Renal cortex interstitium (tissue), 15 donors: ENCODE measurements at places on chromosomes 1 and 21.

DNA sequence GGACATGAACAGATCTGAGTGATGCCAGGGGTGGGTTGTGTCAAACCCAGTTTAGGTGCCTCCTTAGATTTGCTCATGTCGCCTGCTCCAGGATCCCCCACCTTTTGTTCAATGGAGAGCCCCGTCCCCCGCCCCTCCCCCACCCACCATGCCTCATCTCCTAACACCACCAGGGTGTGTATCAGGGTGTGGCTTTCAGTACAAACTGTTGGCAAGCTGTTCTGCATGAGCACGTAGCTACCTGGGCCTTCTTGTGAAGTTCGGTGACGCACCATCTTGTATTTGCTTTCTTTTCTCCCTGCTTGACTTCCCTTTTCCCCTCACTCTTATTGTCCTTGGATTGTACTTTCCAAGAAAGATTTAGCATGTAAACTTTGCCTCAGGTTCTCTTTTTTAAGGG lies 94.8 kb downstream of the EBNA1BP2 start:
- DNase-seq: no peak

- no peak for DNase-seq
Measured at GRCh38 chr1:82700476-82700875, 899.7 kb downstream of the ADGRL2 start.

GRCh38 chr1:156654700-156655099 lies 12.8 kb downstream of the BCAN start:
- no peak for DNase-seq

- DNase-seq: no peak
Measured at GRCh38 chr1:80640978-80641377, 1159.8 kb upstream of the ADGRL2 start.

DNA sequence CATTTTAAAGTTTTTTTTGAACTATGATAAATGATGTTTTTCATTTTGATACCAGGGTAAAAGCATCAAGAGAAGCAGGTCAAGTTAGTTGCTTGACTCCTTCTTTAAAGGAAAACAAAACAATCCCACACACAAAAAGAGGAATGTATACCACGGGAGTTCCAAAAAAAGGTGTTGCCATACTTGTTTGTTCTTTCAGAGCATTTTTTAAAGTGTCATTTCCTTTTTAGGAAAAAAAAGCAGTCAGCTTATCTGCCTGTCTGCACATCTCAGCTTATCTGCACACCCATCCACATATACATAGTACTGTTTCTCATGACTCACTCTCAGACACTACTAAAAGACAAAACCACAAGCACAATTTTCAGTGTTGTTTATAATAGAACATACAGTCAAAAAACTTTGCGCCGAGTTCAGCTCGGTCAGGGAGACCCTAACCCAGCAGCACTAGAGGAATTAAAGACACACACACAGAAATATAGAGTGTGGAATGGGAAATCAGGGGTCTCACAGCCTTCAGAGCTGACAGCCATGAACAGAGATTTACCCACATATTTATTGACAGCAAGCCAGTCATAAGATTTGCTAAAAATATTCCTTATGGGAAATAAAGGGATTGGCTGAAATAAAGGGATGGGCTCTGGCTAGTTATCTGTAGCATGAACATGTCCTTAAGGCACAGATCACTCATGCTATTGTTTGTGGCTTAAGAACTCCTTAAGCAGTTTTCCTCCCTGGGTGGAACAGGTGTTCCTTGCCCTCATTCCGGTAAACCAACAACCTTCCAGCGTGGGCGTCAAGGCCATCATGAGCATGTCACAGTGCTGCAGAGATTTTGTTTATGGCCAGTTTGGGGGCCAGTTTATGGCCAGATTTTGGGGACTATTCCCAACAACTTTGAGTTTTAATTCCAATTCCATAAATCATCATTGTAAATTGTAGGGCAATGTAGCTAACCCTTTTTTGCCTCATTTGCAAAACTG lies 11.4 kb upstream of the MNDA start:
- DNase-seq: no peak

GRCh38 chr1:186016856-186017255 lies 282.7 kb downstream of the HMCN1 start:
- DNase-seq: no peak

DNA sequence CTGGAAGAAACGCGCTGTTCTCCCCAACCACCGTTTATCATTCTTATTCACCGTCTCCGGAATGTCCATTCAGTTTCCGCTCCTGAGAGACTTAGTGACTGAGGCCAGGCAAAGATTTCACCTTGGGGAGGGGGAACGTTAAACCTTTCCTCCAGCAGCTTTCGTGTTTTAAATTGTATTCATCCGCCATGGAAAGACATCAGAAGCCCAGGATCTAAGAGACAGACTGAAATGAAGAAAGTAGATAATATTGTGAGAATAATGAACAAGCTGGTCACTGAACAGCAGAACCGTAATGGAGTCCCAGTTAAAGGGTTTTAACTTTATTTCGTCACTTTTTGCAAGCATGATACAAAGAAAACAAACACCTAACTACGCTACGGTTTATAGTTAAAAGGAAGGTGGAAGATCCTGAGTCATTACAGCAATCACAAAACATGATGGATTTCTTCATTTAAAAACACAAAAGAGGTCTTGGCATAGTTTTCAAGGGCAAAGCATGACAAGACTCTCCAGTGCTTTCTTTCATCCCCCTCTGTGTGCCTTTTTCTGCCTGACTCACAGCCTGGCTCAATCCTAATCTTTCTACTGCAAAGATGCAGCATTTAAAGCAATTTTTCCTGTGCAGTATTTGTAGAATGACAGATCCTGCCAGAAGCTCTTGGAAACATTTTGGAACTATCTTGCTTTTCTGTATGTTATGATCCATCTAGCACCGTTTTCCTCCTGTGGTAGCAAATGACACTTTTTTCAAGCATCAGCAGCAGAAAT lies 722 bp upstream of the SLC19A2 start:
- DNase-seq: no peak

DNA sequence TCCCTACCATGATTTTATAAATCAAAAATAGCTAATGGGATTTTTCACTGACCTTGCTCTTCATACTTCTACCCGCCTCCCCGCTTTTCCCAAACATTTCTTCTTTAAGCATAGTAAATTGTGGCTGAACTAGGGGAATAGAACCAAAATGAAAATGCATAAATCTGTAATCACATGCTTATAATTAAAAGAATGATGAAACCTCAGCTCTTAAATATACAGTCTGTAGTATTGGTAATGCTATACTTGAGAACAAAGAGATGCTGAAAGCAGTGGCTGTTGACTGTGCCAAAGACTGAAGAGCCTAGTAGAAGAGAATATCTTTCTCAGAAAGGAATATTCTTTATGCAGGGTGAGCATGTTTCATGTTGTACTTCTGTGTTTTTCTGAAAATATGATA lies 249.1 kb downstream of the GREM2 start:
- no peak for DNase-seq

GRCh38 chr21:41166884-41167283 lies 1.1 kb upstream of the BACE2 start:
- no peak for DNase-seq

- no peak for DNase-seq
Measured at GRCh38 chr1:184114818-184115398, 63.4 kb downstream of the TSEN15 start.

DNA sequence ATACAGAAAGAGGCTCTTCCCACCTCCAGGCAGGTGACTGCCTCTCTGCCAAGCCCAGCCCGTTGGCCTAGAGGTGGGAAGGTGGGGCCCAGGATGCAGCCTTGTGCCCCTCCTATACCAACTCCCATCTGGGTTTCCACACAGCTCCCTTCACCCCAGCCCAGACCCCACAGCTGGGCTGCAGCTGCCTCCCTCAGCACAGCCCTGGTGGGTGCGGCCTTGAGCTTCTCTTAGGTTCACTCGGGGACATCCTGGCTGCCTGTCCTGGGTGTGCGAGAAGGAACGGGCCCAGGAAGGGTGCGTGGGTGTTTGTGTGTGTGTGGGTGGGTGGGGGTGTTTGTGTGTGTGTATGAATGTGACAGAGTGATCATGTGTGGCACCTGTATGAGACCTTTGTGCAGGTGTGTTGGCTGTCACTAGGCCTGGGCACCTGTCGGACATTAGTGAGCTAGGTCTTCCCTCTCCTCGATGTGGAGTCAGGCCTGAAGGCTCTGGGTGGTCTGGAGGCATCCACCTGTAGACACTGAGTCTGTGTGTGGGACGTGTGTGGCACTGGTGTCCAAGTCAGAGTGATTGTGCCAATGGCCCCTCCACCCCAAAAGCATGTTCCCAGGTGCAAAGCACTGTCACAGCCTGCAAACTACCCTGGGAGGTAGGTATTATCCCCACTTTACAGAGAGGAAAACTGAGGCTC lies 30.7 kb downstream of the FOXO6 start:
- DNase-seq: no peak

DNA sequence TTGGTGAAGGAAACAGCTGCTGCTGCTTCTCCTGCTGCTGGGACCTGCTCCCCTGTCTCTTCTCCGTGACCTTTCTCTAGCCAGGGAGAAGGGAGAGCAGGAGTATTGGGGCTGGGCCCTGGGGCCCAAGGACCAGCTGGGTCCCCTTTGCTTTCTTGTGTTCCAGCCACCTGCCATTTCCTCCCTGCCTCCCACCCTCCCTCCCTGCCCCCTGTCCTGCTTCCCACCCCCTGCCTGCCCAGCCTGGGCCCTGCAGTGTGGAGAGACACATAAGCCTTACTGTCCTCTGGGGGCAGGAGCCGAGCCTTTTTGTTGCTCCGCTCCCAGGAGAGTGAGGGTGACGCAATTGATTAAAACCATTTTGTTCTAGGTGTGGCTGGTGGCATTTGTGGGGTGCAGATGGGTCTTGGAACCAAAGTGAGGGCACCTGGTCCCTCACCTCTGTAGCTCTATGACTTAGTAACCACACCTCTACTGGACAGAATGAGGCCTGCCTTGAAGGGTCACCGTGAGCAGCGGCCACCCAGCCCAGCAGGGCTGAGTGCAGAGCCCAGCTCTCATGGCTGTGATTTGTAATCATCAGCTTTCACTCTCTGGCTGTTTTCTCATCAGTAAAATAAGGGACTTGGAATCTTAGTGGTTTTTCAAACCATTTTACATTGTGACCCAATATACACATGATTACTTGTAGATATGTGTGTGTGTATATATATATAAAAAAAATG lies 13.9 kb upstream of the TMEM222 start:
- no peak for DNase-seq

GRCh38 chr1:93805027-93805610 lies 73.9 kb downstream of the DNTTIP2 start:
- DNase-seq: no peak

DNA sequence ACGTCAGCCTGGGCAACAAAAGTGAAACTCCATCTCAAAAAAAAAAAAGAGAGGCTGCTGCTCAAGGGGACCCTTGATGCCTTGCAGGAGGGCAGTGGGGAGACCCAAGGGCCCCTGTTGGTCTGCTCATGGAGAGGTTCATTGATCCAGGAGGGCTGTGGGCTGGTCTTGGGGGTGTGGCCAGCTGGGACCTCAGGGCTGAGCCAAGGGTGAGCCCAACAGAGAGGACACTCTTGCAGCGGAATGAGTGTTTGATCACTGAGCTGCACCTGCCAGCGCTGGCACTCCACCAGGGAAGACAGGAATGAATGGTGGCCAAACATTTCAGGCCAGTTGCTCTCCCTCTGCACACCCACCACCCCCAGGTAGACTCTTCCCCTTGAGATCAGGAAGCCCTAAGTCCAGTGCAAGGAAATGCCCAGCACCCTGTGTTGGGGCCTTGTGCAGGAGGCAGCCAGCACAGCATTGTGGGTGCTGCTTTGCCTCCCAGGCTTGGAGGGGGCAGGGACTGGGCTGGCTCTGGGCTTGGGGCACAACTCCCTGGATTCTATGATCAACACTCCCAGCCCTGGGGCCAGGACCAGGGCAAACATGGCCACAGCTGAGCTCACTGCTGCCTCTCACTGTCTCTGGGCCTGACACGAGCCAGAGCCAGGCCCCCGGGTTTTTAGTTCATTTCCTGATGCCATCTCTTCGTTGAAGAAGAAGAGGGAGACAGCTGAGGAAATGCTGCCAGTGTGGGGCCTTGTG lies 50.7 kb downstream of the IRF2BP2 start:
- no peak for DNase-seq

GRCh38 chr21:17536381-17536780 lies 23.5 kb downstream of the CXADR start:
- DNase-seq: no peak

- no peak for DNase-seq
Measured at GRCh38 chr1:194004146-194004545, 817.7 kb upstream of the B3GALT2 start.

GRCh38 chr1:89112871-89113613 lies 12.9 kb downstream of the GBP2 start:
- DNase-seq: no peak

- DNase-seq: no peak
Measured at GRCh38 chr1:183628537-183628936, 7.0 kb downstream of the ARPC5 start.

GRCh38 chr21:39597595-39597994 lies 15.1 kb upstream of the B3GALT5 start:
- no peak for DNase-seq

DNA sequence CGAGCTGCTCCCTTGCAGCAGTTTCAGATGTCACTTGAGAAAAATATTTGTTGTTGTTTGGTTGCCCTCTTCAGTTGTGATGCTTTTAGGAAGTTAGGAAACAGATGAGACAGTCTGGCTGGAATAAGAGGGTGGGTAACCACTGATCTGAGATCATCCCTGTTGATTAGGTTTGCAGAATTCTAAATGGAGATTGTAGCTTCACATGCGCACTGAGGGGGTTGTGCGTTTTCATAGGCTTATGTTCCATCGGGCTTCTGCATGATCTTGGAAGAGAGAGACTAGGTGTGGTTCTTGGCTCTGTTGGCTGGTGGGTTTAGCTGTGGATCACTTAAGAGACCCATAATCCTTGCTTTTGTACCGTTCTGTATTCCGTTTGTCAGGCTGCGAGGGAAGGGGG lies 108.1 kb downstream of the CAMTA1 start:
- no peak for DNase-seq

DNA sequence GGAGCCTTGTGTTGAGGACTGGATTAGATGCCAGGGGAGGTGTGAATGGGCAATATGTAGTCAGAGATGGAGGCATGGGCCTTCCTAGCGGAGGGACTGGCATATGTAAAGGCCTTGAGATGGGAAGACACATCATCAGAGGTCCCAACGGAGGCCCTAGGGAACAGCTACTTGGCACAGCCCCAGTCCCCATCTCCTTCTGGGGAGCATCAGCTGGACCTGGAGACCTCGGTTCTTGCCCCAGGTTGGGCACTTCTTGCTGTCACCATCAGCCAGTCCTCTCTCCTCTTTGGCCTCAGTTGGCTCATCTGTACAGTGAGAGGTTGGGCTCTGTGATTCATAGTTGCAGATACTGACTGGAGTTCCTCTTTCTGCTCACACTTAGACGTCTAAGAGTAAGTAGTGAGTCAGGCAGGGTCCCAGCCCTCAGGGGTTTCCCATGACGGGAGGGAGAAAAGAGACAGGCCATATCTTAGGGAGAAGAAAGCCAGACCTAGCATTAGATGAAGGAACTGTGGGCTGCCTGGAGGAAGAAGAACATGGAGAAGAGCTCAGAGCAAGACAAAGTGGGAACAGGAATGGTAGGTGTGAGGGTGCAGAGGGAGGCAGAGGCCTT lies 3.4 kb upstream of the MARCKSL1 start:
- no peak for DNase-seq

- no peak for DNase-seq
Measured at GRCh38 chr1:41217441-41217840, 24.7 kb downstream of the SCMH1 start.

DNA sequence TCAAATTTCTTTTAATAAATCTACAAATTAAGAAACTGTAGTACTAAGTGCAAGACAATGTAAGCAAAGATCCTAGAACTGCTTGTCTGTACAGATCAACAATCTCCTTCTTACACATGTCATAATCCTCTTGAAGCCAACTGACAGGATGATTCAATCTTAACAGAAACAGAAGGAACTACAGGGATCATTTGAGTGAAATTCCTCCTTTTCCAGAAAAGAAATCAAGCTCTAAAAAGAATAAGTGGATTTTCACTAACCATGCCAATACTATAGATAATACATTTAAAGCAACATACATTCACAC lies 53.2 kb downstream of the RAB3GAP2 start:
- DNase-seq: no peak
